ENCODE measurements at places on chromosomes 2 and 18. TPM values are rescaled to one million over a fixed set of nuclear protein-coding genes. Genes with fewer than 3 reads are reported as not detected.

Gene LRP2
- under 0.01 TPM for total RNA-seq

Gene SCN3A
- total RNA-seq, result 0.83 TPM

Gene RBM44
- 0.08 TPM for total RNA-seq

- H3K27me3 ChIP-seq, result no peaks in the 10 kb centered on the region
- H3K4me1 ChIP-seq, result no peaks in the 10 kb centered on the region
- H3K36me3 ChIP-seq, result no peaks in the 10 kb centered on the region
- DNase-seq, result no peak
- no peak overlapping the region for H3K27ac ChIP-seq
Observed at GRCh38 chr2:124810132-124810531, 785.0 kb downstream of the CNTNAP5 start.

GRCh38 chr2:216371721-216372702 lies at the start of gene MARCHF4:
MARCHF4 (minus strand) TSS chr2:216372483; CDS start chr2:216370260, 2,223 bp downstream.
- DNase-seq, result no peak
- peaks cover 11% of the 10 kb centered on the region for H3K4me1 ChIP-seq
- no peaks in the 10 kb centered on the region for H3K36me3 ChIP-seq
- H3K27ac ChIP-seq, result no peak within 1 kb of the TSS
- H3K27me3 ChIP-seq, result peaks cover 83% of the 10 kb centered on the region

DNA sequence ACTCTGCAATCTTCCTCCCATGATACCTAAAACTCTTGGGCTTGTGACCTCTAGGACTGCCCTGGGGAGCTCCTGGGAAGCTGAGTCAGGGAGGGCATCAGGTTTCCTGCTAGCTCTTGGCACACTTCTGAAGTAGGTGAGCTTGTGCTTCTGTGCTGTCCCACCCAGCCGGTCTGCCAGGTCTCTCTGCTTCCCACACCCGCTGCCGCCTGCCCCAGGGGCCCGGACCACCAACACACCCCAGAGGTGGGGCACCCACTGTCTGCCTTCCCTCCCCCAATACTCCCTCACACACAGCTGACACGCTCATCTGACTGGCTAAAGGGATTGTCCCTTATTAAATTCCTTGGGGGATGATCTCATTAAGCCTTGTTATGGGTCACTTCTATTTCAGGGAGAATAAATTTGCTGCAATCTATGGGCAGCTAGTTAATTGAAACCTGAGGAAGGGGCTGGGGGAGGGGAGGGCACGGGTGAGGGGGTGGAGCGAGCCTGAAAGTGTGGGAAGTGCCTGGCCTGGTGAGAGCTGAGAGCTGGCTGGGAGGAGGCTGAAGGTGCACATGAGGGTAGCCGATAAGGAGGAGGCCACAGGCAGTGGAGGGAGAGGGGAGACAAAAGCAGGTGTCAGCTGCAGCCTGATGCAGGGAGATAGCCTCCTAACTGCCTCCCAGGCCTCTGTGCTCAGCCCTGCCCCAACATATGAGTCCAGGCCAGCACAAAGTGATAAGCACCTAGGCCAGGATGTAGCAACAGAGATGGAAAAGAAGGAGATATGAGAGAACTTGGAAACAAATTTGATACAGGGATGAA lies 48.8 kb downstream of the HAUS1 start:
- peaks cover 3% of the 10 kb centered on the region for H3K4me1 ChIP-seq
- no peaks in the 10 kb centered on the region for H3K36me3 ChIP-seq
- H3K27ac ChIP-seq, result no peak overlapping the region
- H3K27me3 ChIP-seq, result no peaks in the 10 kb centered on the region
- DNase-seq, result no peak

Measured in esophagus squamous epithelium (tissue), 5 donors.